ENCODE measurements at places on chromosomes 4 and X.

- no peak for DNase-seq
Measured at GRCh38 chr4:77021614-77022089, 54.1 kb downstream of the CCNI start.

GRCh38 chrX:31705816-31706215 lies 634.0 kb upstream of the FTHL17 start:
- no peak for DNase-seq

GRCh38 chrX:103697687-103698086 lies 11.2 kb upstream of the MORF4L2 start:
- no peak for DNase-seq

DNA sequence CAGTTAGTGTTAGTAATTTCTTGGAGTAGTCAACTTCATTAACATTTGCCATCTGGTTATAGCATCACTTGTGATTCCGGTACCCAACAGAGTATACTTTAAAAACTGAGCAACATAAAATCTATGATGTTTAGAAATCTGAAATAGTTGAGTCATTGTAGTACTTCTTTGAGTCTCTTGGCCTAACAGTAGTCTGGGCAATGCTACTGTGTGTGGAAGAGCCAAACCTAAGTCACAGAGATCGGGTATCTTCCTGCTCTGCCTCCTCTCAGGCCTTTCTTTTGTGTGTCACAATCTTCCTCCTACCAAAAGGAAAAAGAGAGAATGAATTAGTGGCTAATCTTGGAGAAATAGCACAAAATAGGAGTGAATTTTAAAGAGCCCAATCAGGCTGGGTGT lies 25.5 kb downstream of the DCUN1D4 start:
- DNase-seq = no peak

- DNase-seq = no peak
Measured at GRCh38 chr4:168353746-168354145, 35.2 kb upstream of the DDX60 start.

GRCh38 chr4:85929961-85930665 lies 429.7 kb downstream of the MAPK10 start:
- DNase-seq = no peak

DNA sequence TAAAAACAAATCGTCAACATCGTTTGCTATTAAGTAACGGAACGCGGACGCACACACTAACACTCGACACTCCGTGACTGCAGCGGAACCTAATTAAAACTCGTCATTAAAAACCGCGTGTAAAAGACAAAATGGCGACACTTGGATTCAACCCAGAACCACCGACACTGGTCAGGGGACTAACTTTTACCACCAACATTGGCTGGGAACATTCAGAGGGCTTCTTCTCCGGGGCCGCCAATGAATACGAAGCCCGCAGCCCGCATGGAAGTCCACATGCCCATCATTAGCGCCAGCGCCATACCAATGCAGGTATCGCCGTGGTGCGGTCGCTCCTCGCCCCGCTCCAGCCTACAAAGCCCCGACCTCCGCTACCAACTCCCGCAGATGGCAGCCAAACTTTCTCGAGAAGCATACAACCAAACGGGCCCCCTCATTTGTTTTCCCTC lies 498 bp downstream of the RBMX start:
- DNase-seq = peak; percentile 6

- DNase-seq = no peak
Measured at GRCh38 chrX:106510713-106511403, 100.9 kb upstream of the RADX start.

- no peak for DNase-seq
Measured at GRCh38 chr4:54780149-54780495, 122.4 kb downstream of the KIT start.

GRCh38 chrX:63514569-63515080 lies 163.5 kb upstream of the SPIN4 start:
- no peak for DNase-seq

GRCh38 chr4:103018391-103019307 lies 856 bp downstream of the SLC9B1 start:
- no peak for DNase-seq

- no peak for DNase-seq
Measured at GRCh38 chr4:100869276-100869675, 351.5 kb upstream of the EMCN start.

DNA sequence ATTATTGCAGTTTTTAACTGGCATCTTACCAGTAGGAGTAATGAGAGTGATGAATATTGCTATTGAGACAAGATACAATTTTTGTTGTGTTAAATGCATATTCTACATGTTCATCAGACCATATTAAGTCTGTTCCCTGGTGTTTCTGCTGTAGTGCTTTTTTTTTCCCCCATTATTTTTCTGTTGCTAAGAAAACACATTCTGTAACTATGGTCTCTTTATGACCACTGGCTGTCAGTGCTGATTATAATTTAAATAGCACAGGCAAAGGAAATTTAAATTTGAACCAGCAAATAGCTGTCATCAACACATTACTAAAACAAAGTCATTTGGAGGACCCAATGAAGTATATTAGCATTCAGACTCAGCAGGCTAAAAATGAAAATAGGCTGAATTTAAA lies 98.3 kb upstream of the ANKRD50 start:
- DNase-seq = no peak

DNA sequence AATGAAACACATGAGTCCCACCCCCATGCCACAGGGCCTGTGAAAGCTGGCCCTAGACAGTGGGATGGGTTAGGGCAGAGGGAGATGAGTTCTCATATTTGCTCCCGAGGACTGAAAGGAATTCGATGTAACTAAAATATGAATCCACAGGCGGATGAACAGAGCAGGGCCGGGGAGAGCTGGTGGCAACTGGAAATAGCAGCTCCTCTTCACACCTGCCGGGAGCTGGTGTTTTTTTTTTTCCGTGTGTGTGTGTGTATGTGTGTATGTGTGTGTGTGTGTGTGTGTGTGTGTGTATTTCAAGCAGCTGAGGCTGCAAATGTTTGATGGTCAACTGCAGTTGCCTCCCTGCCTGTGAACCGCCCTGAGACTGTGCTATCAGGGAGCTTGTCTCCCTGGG lies 115.1 kb upstream of the PSAPL1 start:
- DNase-seq = no peak

- no peak for DNase-seq
Measured at GRCh38 chr4:184807256-184807655, 18.5 kb downstream of the ACSL1 start.

- DNase-seq = no peak
Measured at GRCh38 chr4:174714393-174715211, 114.4 kb downstream of the GLRA3 start.

GRCh38 chrX:93422693-93423092 lies 250.7 kb downstream of the NAP1L3 start:
- DNase-seq = no peak

- DNase-seq = no peak
Measured at GRCh38 chr4:128155231-128155855, 94.2 kb downstream of the LARP1B start.

GRCh38 chr4:122776916-122777315 lies 44.4 kb downstream of the BBS12 start:
- no peak for DNase-seq

- DNase-seq = no peak
Measured at GRCh38 chrX:130280901-130281300, 12.2 kb upstream of the ZNF280C start.

DNA sequence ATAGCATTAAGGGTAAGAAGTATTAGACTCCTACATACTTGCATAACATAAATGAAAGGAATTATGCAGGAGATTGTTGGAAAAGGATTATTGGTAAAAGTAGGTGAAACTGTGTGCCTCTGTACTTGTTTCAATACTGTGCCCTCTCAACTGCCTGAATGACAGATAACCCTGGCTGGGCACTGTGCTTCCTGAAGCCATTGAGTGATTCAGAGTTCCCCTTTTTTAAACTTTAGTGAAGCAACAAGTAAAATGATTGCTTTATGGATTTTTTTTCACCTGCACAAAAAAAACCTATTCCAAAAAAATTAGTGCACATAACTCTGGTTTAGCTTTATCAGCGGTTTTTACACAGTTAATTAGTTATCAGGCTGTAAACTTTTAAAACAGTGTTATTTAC lies 204.8 kb downstream of the TRAM1L1 start:
- DNase-seq = no peak

- no peak for DNase-seq
Measured at GRCh38 chr4:78331965-78332364, 219.6 kb upstream of the ANXA3 start.

DNA sequence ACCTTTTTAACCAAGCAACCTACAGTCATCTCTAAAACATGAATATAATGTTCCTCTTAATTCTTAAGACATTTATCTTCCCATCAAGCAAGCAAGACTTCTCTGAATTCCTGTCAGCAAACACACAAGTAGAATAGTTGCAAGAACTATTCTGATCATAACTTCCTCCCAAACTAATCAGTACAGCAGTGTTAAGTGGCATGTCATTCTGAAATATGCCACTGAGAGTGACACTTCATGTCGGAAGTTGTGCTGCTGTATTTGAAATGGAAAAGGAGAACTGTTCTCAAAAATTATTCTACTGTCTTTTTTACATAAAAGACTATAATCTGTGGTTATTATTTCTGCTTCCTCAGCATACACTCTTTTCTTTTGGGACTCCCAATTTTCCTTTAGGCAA lies 546.6 kb downstream of the PCDH18 start:
- no peak for DNase-seq

GRCh38 chr4:176320976-176321361 lies 1.2 kb downstream of the SPCS3 start:
- DNase-seq = no peak

GRCh38 chr4:104593019-104593418 lies 98.3 kb upstream of the CXXC4 start:
- DNase-seq = no peak

- no peak for DNase-seq
Measured at GRCh38 chr4:188727746-188728145, 588.5 kb downstream of the TRIML1 start.

- DNase-seq = no peak
Measured at GRCh38 chrX:47607091-47607490, 12.6 kb downstream of the SYN1 start.

DNA sequence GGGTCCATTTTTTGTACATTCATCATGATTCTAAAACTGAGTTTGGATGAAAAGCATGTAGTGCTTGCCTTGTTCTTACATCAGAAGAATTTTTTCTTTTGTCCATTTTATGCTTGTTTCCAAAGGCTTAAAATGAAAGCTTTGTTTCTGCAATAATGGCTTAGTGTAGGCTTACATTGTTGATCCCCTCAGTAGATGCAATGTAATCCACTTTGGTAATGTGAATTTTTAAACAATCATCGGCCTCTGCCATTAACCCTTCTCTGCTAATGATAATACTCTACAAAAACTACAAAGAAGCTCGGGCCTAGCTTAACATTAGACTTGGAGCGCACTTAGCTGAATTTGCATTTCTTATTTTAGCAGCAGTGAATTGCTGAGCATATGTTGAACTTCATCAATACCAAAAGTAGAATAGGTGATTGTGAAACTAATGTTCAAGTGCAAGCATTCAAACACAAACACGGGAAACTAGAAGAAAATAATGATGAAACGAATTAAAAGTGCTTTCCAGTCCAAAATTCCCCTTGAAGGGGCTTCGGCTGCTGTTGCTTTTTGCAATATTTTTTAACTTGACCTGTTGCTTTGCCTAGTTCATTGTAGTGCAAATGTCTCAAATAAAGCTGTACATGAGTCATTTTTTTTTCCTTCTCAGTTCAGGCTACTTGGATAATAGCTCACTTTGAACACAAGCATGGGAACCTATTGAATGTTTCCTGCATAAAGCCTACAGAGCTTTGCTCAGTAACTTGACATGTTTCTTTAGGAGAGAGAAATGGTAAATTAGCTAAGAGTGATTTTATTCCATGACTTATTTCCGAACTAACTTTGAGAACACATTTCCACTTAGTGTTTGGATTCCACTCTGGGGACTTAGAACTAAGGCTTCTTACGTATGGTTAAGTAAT lies 66.5 kb downstream of the SLIT2 start:
- no peak for DNase-seq

DNA sequence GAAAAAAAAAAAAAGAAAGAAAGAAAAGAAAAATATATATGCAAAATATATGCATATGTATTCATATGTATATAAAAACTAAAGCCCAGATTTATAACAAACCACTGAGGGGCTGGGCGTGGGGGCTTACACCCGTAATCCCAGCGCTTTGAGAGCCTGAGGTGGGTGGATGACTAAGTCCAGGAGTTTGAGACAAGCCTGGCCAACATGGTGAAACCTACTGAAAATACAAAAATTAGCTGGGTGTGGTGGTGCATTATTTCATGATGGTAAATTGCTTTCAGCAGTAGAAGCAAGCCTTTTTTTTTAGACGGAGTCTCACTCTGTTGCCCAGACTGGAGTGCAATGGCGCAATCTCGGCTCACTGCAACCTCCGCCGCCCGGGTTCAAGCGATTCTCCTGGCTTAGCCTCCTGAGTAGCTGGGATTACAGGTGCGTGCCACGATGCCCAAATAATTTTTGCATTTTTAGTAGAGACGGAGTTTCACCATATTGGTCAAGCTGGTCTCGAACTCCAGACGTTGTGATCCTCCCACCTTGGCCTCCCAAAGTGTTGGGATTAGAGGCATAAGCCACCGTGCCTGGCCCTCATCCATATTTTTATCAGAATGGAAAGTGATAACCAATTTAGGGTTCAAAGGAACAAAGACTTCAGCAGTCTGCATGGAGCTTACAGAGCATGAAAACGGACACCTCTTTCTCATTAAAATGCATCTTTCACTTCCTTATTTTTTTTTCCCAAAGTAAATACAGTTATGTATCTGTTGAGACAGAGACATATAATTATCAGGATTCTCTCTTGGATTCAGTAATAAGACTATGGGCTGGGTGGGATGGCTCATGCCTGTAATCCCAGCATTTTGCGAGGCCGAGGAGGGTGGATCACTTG lies 27.7 kb upstream of the MOB1B start:
- no peak for DNase-seq

GRCh38 chr4:160877087-160877790 lies 1286.6 kb downstream of the FSTL5 start:
- DNase-seq = no peak

DNA sequence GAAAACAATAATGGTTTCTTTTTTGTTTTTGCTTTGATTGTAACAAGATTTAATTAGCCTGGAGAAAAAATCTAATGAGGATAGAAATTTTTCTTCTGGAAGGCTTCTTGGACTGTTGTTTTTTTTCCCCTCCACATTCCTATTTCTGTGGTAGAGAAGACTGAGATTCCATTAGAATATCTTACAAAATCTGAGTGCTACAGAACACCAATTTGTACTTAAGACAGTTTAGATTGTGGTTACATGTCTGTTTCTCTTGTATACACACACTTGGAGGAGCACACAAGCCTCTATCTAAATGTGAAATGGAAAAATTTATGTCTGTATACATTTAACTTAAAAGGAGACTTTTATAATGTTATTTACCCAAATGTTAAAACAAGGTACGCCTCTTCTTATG lies 176.9 kb upstream of the ARSJ start:
- DNase-seq = no peak

GRCh38 chrX:15751155-15751819 lies 13.2 kb downstream of the CA5B start:
- peak; percentile 36 for DNase-seq

GRCh38 chrX:69362856-69363255 lies 141.3 kb upstream of the NALF2 start:
- no peak for DNase-seq

DNA sequence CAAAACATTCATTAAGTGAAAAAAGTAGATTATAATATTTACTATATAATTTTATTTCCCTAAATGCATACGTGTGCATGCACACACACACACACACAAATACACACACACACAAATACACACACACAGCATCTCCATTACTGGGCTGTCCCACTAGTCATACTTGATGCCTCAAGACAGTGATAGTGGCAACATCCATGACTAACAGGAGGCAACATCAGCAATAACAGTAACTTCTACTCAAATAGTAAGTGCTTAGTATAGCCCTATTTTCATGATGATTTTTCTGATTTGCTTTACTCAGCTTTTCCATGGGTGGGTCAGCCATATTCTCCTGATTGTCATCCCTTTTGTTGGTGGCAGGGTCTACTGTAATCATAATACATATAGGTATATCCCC lies 325.9 kb upstream of the TEX13C start:
- DNase-seq = no peak
